Activated CD4-positive, alpha-beta T cell treated with anti-CD3 and anti-CD28 coated beads, Interleukin-2, amount 50 U/mL, for 16 hours (primary cell): ENCODE measurements at places on chromosomes 4 and X.

DNA sequence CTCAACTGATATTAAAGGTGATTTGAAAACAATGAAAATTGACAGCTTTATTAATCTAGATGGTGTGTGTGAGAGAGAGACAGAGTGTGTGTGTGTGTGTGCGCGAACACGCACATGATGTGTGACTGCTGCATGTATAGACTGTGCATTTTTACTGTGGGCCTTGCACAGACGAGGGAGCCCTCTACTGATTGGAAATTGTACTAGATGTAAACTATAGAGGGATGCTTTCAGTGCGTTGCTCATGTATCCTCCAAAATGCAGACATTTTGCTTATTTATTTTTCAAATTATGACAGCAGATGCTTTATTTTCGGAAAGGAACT lies 168.4 kb upstream of the GK2 start:
- DNase-seq, result peak; percentile 9

- DNase-seq, result no peak
Measured at GRCh38 chr4:126572264-126572663, 1060.5 kb upstream of the INTU start.

- no peak for DNase-seq
Measured at GRCh38 chr4:6408263-6408662, 64.2 kb downstream of the PPP2R2C start.

- no peak for DNase-seq
Measured at GRCh38 chr4:145279122-145279960, 99.0 kb upstream of the OTUD4 start.

GRCh38 chr4:102612824-102613366 lies 111.7 kb downstream of the NFKB1 start:
- peak; percentile 49 for DNase-seq

- DNase-seq, result no peak
Measured at GRCh38 chr4:32400870-32401269, 1680.7 kb downstream of the PCDH7 start.

- DNase-seq, result no peak
Measured at GRCh38 chrX:155819525-155819924, 61.6 kb upstream of the VAMP7 start.

- DNase-seq, result no peak
Measured at GRCh38 chrX:100662796-100663195, 18.8 kb downstream of the SRPX2 start.

GRCh38 chr4:116636917-116637316 lies 448.5 kb downstream of the TRAM1L1 start:
- no peak for DNase-seq

DNA sequence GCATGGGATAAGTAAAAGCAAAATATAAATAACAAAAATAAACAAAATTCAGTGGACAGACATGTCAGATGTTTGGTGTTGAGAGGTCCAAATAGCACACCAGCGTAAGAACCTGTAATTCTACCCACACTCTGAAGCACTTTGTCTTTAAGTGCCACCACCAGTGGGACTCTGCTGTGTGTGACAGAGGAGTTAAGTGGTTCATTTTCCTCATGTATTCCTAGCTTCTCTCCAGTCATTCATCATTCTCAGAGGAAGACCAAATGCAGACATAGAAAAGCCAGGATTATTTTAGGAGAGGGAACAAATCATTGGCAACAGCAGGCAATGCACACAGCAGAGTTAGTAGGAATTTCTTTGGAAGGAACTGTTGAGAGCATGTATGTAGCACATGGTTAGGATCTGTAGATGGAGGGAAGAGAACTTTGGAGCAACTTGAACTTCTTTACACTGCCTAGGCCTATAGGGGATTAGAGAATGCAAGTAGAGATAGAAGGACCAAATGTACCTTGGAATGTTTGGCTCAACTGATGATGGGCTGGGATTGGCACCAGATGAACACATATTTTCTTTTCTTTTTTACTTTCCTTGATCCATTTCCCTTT lies 43.0 kb upstream of the ARHGAP24 start:
- DNase-seq, result no peak
